Activated T-helper 2 cell treated with anti-CD3 and anti-CD28 coated beads, Interferon-gamma antibody, Interleukin-2, Interleukin-4, amounts not matched to agents 10 μg/mL and 5 μg/mL and 100 μg/mL, durations not matched to agents 14 hours and 24 hours and 36 hours (primary cell): ENCODE measurements at places on chromosomes 1 and 21.

- H3K27ac ChIP-seq, result no peak overlapping the region
- no peaks in the 10 kb centered on the region for H3K36me3 ChIP-seq
- no peak for DNase-seq
These were observed 46.8 kb downstream of the TRIM11 start for GRCh38 chr1:228359613-228360532.

GRCh38 chr1:186440584-186440983 lies 20.3 kb downstream of the PDC start:
- H3K4me3 ChIP-seq, result no peak overlapping the region
- H3K4me1 ChIP-seq, result peaks cover 18% of the 10 kb centered on the region
- no peaks in the 10 kb centered on the region for H3K36me3 ChIP-seq
- no peak overlapping the region for H3K27ac ChIP-seq
- H3K27me3 ChIP-seq, result peaks cover 4% of the 10 kb centered on the region

DNA sequence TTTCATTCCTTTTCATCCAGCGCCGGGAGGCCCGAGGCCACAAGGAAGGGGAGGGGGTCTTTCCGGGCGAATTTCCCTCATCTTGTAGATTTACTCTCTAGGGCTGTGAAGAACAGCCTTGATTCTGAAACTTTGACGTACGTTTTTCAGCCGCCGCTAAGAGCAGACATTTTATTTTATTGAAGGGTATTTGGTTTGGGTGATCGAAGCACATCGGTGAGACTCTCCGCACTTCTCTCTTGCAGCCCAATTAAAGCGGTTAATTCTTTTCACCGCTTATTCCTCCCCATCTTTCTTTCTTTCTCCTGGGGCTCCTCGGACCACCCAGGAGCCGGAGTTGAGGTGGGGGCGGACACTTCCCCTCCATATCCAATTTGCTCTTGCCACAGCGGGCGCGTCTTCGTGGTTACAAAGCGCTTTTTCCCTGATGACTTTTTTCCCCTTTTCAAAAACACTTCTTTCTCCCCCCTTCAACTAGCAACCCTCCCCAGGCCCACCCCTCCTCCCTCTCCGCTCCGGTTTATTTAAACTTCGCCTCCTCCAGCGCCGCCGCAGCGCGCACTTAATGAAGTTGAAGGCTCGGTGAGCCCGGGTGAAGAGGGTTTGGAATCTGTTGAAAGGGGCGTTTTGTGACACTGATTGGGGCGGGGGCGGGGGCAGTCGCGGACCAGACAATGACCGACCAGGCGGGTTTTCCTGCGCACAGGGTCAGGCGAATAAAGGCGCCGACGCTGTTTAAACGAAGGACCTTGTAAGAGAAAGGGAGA lies 5.9 kb downstream of the FOXD2 start:
- peak overlapping the region; percentile 50 for H3K4me3 ChIP-seq
- peaks cover 38% of the 10 kb centered on the region for H3K27me3 ChIP-seq

DNA sequence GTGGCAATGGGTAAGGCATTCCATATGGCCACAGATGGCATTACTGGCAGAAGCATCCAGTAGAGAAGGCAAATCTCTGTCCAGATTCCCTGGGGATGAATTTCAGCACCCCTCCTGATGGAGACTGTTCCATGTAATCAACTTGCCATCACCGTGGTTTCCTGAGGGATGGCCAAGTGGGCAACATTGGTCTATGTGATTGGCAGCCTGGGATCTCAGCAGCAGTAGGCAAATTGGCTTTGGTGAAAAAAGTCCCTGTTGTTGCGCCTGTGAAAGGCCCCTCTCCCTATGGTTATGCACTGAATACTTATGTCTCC lies 19.3 kb downstream of the DMRTB1 start:
- DNase-seq, result no peak
- no peak overlapping the region for H3K4me3 ChIP-seq
- H3K36me3 ChIP-seq, result no peaks in the 10 kb centered on the region
- no peaks in the 10 kb centered on the region for H3K27me3 ChIP-seq
- no peak overlapping the region for H3K27ac ChIP-seq

DNA sequence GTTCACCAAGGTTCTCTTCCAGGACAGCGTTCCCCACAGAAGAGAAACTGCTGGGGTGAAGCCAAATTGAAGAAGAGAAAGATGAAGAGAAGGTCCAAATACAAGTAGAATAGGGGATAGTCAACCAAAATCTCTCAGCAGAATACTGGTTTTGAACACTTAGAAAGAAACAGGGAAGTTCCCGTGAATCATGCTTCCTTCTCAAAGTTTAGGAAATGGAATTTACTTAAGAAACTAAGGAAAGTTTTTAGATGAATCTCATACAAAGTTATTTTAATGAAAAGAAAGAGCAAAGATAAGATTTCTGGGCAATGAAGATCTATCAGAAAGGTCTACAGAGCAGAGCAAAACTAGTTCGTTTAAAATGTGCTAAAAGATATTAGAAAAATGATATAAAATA lies 43.3 kb downstream of the EXO1 start:
- no peak for DNase-seq
- no peak overlapping the region for H3K27ac ChIP-seq
- H3K4me3 ChIP-seq, result no peak overlapping the region
- peaks cover 31% of the 10 kb centered on the region for H3K36me3 ChIP-seq

DNA sequence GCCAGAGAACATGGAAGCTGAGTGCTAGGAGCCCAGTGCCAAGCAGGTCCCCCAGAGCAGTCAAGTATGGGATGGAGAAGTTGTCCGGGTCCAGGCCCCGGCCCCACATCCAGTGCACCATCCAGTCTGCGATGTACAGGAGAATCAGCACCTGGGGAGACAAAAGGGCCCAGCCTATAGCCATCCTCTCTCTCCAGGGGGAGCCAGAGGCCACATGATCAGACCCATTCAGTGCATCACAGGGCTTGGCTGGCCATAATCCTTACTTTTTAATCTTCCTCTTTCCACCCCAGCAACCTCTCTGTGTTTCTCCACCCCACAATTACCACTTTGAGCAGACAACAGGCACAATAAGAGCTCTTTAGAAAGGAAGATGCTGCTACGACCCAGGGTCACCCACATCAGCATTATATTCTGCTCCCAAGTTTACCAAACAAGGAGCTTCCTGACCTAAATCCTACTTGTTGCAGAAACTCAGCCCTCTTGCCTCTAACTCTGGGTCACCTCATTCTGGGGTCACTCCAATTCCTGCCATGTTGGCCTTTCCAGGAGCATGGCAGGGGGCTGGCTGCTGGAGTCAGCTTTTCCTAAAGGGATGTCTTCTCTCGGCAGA lies 16.4 kb upstream of the RAB29 start:
- peak; percentile 48 for DNase-seq
- H3K27ac ChIP-seq, result no peak overlapping the region
- H3K36me3 ChIP-seq, result peaks cover 62% of the 10 kb centered on the region
- no peak overlapping the region for H3K4me3 ChIP-seq

DNA sequence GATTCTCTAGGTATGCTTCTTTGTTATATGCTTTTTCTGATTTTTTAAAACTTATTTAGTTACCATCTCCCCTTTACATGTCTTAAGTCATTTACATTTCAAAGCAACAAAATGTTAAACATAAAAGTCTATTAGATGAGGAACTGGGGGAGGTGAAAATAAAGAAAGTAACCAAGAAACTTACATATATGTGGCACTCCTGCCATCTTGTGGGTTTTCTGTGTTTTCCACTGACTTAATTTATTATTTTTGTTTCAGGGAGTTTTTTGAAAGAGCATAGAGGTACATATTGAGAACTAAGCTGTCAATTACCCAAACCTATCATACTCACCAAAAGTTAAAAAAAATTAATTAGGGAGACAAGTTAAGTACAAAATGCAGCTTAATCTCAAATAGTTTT lies 1531.1 kb downstream of the MRPL39 start:
- DNase-seq, result no peak
- H3K4me3 ChIP-seq, result no peak overlapping the region
- H3K27me3 ChIP-seq, result no peaks in the 10 kb centered on the region
- no peak overlapping the region for H3K27ac ChIP-seq
- no peaks in the 10 kb centered on the region for H3K36me3 ChIP-seq
- no peaks in the 10 kb centered on the region for H3K4me1 ChIP-seq

DNA sequence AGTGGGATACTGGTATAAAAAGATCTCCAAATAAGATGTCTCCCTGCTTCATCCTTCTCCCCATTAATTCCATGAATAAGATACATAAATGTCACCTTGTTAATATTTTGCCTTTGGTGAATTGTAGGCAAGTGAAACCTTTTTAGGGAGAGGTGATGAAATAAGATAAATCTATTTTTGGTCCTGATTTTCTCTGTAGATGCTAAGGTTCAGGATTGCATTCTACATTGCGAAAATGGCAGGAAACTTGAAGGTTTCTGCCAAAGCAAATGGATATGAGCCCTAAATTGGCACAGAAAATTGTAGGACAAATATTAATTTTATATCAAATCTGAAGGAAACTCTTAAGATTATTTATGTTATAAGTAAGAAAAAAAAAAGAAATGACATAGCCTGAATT lies 107.1 kb downstream of the PLPPR4 start:
- H3K4me1 ChIP-seq, result no peaks in the 10 kb centered on the region
- no peaks in the 10 kb centered on the region for H3K36me3 ChIP-seq
- no peak for DNase-seq
- no peak overlapping the region for H3K4me3 ChIP-seq
- no peak overlapping the region for H3K27ac ChIP-seq
- H3K27me3 ChIP-seq, result no peaks in the 10 kb centered on the region

GRCh38 chr1:178051071-178051470 lies 42.8 kb upstream of the RASAL2 start:
- H3K27me3 ChIP-seq, result no peaks in the 10 kb centered on the region
- H3K36me3 ChIP-seq, result no peaks in the 10 kb centered on the region
- H3K4me1 ChIP-seq, result no peaks in the 10 kb centered on the region
- no peak overlapping the region for H3K27ac ChIP-seq

DNA sequence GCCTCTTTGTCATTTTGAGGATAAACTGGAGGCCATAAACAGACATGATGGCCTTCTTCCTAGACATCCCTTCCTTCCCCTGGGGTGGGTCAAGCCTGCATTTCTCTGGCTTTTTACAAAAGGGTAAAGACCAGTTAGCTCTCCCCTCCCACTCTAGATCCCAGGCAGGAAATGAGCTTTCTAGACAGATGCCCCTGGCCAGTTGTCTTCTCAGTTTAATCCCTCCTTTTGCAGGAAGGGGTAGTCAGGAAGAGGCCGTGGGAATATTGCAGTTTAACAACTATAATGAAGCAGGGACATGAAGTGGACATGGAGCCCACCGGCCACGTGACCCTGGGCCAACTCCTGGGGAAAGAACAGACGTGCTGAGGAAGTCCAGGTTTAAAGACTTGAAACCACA lies 85.7 kb downstream of the NID1 start:
- DNase-seq, result no peak
- H3K27ac ChIP-seq, result no peak overlapping the region
- peaks cover 2% of the 10 kb centered on the region for H3K4me1 ChIP-seq
- no peak overlapping the region for H3K4me3 ChIP-seq

DNA sequence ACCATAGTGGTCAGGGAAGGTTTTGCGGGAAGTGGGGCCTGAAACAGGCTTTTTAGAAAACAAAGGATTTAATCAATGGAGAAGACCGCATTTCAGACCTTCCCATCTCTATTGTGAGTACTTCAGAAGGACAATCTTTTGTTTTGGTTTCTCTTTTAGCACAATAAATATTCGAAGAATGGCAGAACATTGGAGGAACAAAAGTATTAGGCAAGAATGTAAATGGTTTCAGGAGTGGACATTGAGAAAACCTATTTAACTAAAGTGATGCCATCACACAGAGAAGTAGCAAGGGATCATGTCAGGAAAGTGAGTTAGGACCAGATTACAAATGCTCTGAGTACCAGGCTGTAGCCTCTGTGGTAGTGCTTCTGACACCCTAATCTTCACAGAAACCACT lies 26.8 kb upstream of the UBE2U start:
- H3K4me3 ChIP-seq, result no peak overlapping the region
- peaks cover 11% of the 10 kb centered on the region for H3K4me1 ChIP-seq
- H3K27me3 ChIP-seq, result peaks cover 43% of the 10 kb centered on the region
- DNase-seq, result no peak
- no peak overlapping the region for H3K27ac ChIP-seq

DNA sequence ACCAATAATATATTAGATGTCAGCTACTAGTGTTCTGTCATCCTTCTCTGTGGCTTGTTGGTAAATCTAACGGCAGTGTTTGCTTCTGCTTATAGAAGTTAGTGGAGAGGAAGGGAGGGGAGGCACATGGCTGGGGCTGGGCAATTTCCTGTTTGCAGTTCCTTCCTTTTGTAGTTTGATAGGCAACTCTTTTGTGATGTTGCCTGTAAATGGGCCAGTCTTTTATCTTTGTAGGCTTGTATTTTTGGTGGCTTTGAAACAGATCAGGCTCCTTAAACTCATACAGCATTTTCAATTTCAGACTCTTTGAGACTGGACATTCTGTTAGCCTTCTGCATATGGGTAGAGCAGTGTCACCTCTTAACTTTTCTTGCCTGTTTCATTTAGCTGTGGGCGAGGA lies 48.1 kb downstream of the CDC14A start:
- peak overlapping the region; percentile 90 for H3K27ac ChIP-seq
- peaks cover 35% of the 10 kb centered on the region for H3K36me3 ChIP-seq
- peaks cover 68% of the 10 kb centered on the region for H3K4me1 ChIP-seq
- peak; percentile 56 for DNase-seq

- H3K4me1 ChIP-seq, result peaks cover 35% of the 10 kb centered on the region
- no peak overlapping the region for H3K4me3 ChIP-seq
- no peaks in the 10 kb centered on the region for H3K27me3 ChIP-seq
- H3K27ac ChIP-seq, result no peak overlapping the region
These were observed 30.5 kb upstream of the LRIG2 start for GRCh38 chr1:113042285-113043143.

GRCh38 chr1:206923009-206923960 lies 1.5 kb upstream of the FCMR start:
- peaks cover 8% of the 10 kb centered on the region for H3K36me3 ChIP-seq
- H3K4me1 ChIP-seq, result peaks cover 30% of the 10 kb centered on the region
- H3K4me3 ChIP-seq, result no peak overlapping the region
- H3K27ac ChIP-seq, result no peak overlapping the region
- no peaks in the 10 kb centered on the region for H3K27me3 ChIP-seq
- peak; percentile 49 for DNase-seq

- no peak overlapping the region for H3K4me3 ChIP-seq
- H3K4me1 ChIP-seq, result peaks cover 6% of the 10 kb centered on the region
- no peaks in the 10 kb centered on the region for H3K36me3 ChIP-seq
These were observed 15.6 kb upstream of the EIF4G3 start for GRCh38 chr1:21192284-21192683.
